ENCODE measurements at places on chromosomes 3 and 15.

DNA sequence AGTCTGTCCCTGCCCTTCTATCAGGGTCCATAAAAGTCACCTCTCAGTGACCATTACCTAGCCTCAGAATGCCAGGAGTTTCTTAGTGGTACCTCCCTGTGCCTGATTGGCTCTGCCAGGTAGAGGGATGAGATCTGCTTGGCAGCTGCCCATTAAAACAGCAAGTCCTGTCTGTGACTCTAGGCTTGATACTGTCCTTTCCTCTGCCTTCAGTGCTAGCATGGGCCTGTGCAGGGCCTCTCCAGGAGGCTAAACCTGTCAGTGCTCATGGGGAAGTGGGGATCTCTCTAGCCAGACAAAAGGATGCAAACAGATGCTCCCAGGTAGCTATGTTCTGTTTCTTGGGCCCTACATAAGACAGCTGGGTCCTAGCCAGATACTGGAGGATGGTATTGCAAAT is 10.0 kb upstream of the MANF start:
- no peak for DNase-seq

- no peak for DNase-seq
Observed at GRCh38 chr3:130934442-130935089, 40.7 kb downstream of the ATP2C1 start.

DNA sequence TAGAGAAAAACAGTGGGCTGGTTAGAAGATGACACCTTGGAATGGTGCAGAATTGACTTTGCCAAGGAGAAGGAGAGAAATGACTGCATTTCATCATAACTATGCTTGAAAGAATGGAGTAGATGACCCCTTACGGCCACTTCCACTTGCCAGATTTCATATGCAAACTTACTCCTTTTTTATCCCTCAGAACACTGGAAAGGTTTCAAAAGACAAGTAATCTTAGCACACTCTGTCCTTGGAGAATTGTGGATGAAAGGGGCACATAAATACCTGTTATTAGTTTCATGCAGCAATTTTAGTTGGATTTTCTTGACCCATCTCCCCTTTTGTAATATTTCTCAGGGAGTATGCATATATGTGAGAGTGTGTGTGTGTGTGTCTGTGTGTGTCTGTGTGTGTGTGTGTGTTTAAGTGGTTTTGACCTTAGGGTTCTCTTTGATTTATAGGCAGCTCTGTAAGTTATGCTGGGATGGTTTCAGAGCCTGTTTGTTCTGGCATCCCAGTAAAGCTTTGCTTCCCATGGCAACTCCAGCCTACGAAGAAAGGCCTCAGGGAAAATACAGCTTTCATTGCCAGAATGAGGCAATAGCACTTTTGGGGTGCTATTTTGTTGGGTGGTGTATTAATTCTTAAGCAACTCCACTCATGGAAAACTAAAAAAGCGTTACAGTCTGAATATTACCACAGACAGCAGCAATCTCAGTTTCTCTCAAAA is 122.2 kb upstream of the TP63 start:
- DNase-seq: no peak

GRCh38 chr3:56825567-56826438 is 24.1 kb upstream of the ARHGEF3 start:
- no peak for DNase-seq

DNA sequence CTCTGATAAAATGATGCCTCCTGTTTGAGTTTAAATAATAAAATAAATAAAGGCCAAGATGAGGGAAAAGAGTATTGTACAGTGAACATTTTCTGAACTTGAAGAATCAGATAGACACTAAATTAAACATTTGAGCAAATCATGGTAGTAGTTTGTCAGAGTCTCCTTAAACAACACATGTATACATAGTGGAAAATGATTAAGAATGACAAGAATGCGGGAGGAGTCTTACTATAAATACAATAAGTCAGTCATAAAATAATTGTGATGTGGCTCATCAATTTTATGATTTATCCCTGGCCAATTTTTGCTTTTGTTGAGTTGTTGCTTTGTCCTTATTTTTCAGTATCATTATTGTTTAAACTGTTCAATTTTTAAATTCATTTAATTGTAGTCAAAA is 158.0 kb upstream of the TMC3 start:
- DNase-seq: no peak

DNA sequence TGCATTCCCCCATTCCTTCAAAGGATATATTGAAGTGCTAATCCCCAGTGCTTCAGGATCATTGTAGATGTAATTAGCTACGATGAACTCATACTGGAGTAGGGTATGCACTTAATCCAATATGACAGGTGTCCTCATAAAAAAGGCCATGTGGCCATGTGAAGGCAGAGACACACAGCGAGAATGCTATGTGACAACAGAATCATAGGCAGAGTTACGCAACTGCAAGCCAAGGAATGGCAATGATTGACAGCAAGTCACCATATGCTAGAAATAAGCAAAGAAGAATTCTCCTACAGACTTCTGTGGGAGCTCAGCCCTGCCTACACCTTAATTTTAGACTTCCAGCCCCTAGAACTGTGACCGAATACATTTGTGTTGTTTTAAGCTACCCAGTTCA is 875.6 kb upstream of the ROBO1 start:
- DNase-seq: no peak

- no peak for DNase-seq
Observed at GRCh38 chr15:77493324-77493907, 72.7 kb downstream of the HMG20A start.

DNA sequence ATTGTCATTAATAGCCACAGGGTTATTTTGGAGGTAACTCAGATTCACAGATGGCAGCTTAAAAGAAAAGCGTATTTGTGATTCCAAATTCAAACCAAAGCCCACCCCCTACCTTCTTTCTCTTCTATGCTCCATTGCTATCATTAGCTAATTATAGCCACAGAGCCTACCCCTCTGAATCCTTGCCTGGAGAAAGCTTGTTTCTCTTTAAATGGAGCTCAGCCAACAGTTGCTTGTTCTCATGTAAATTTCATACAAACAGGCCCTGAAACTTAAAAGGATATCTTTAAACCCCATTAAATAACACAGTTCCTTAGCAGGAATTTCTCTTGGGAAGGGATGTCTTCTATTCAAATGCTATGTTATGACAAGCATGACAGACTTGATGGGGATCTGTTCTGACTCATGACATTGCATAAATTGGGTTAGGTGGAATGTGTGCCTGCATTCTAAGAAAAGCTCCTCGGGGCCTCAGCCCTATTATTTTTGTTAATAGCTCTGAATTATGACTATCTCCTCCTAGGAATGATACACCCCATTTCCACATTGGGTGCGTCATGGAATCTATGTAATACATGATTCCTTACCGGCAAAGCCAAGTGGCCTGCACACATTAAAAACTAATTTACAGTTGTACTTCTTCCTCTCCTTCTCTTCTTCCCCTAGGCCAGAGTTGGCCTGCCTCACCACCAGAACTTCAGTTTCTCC is 265.8 kb downstream of the TAFA4 start:
- DNase-seq: no peak

DNA sequence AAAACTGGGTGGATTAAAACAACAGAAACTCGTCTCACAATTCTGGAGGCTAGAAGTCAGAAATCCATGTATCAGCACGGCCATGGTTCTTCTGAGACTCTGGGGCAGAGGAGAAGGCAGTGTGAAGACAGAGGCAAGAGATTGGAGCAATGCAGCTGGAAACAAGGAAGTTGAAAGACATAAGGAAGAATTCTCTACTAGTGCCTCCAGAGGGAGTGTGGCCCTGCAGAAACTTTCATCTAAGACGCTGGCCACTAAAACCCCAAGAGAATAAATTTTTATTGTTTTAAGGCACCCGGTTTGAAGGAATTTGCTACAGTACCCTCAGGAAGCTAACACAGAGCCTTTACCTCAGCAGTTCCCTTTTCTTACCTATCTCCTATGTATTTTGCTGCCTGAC is 1012.2 kb upstream of the CADM2 start:
- no peak for DNase-seq

- no peak for DNase-seq
Observed at GRCh38 chr3:169002689-169003088, 660.8 kb downstream of the MECOM start.

DNA sequence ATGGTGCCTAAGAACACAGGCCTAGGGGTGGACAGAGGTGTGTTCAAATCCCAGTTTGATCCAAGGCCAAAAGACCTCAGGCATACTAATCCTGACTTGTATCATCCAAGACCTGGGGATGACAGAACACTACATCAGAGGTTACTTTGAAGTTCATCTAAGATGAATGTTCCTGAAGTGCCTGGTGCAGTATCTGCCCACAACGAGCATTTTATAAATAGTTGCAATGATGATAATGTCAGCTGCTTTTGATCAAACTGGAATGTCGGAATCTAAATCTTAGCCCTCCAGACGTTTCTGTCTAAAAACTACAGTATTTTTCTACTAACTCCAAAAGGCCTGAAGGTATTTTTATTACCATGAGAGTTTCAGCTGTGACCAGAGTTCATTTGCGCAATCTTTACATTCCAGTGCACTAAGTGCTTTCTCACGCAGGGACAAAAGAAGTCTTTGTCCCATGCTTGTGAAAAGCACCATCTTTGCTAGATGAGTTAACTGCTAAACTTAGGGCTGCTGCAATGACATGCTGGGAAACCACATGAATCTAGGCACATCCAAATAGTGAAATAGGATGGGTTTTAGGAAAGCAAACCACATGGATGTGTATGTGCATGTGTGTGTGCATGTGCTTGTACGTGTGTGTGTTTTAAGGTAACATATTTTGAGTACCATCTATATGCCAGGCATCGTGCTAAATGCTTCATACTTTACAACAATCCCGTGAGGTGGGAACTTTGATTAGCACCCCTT is 18.1 kb downstream of the ANXA2 start:
- DNase-seq: no peak

DNA sequence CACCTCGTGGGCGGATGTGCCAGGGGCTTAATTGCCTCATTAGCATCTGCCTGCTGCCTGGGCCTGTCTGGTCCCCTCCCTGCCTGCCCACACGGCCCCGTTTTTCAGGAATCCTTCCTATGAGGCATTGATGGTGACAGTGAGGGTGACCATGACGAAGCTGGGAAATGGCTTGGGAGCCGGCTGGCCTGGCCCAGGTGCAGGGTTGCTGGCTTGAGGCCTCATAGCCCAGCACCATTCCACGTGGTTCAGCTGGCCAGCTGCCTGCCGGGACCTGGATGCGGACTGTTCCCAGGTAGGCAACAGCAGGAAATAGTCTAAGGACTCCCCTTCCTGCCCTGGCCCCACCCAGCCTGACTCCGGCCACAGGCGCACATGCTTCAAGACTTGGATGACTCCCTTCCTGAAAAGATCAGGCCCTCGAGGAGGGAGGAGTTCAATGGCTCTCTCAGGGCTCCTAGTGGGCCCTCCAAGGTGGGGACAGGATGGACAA is 8.9 kb upstream of the DUSP7 start:
- no peak for DNase-seq

GRCh38 chr3:141797819-141798447 is 34.7 kb downstream of the GRK7 start:
- no peak for DNase-seq

DNA sequence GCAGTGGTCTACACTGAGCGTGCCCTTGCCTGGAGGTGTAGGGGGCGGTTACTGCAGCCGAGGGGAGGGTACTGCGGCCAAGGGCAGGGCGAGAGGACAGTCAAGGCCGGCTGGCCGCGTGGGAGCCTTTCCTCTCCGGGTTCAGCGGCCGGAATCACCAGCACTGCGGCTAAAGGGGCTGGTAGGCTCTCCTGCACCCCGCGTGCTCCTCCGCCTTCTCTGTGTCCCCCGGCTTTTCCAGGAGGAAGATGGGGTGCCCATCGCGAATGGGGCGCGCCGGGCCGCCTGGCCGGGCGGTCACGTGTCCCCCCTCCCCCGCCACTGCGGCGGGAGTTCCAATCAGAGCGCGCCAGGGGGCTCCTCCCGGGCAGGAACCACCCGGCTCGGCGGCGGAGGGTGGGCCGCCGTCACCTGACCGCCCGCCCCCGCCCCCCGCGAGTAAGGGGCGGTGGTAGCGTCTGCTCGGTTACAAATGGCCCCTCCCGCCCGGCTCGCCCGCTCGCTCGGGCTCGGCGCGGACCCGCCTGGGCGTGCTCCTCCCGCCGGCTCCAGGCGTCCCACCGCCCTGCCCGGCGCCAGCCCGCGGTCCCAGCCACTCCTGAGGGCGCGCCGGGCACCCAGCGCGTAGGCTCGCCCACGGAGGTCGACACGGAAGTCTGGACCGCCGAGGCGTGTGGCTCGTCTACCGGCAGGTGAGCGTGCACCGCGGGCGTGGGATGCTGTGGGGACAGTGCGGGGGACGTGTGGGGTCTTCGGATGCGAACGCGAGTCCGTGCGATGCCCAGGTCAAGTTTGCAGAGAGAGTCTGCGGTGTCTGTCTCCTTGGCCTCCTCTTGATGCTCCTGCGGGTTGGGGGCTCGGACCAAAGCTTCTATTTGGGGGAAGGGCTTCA is 242.6 kb upstream of the TOPAZ1 start:
- peak; percentile 91 for DNase-seq

- no peak for DNase-seq
Observed at GRCh38 chr15:71133747-71134472, 18.6 kb downstream of the THSD4 start.

DNA sequence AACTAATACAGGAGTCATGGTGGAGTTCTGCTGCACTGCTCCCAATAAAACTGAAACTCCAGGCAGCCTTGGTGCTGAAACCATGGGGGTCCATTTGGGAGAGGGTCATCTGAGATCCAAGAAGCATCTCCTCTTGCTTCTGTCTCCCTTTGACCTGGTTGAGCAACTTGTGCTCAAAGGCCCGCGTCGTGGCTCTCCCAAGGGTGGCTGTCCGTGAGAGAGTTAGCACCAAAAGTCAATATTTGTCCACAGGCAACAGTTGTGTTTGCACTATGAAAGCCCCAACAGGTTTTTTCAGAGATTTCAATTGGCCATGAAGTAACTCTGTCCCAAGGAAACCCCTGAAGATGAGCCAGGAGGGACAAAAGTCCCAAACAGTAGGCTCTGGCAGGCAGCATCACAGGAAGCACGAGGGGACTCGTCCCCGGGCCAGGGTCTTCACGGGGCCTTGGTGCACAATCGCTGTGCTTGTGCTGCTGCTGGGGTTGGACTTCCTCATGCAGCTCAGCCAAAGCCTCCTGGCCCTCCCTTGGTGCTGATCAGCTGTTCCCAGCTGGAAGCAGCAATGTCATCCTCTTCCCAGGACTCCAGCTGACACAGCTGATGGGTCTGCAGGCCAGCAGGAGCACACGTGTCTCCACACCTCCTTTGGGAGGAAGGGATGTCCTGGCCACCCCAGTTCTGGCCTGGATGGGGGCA is 39.4 kb upstream of the WNT5A start:
- no peak for DNase-seq

DNA sequence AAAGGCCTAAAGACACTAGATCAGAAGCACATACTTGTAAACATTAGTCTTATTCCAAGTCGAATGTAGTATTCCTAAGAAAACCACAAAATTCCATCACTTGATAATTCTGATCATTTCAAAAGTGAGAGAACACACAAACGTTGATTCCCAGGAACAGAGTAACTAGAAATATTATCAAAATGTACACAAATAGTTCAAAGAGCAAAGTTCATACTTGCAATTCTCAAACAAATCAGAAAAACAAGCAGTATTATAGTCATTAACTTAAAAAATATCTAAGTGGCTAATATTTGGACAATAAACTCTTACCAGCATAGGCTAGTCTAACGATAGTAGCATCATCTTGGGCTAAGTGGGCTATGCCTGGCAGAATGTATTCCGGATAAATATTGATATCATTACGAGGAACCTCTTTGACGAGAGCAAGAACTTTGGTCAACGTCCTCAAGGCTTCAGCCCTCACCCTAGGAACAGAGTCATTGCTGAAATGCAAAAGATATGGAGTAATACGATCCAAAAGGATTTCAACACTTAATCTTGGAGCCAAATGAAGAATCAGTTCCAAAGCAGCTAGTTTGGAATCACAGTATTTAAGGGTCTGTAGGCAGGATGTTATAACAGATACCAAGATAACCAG is 13.3 kb downstream of the PIK3R4 start:
- no peak for DNase-seq

- no peak for DNase-seq
Observed at GRCh38 chr3:152160350-152161011, 108.2 kb upstream of the MBNL1 start.

Data from spinal cord (tissue), 10 donors.